ENCODE measurements at places on chromosomes 13 and 19.

DNA sequence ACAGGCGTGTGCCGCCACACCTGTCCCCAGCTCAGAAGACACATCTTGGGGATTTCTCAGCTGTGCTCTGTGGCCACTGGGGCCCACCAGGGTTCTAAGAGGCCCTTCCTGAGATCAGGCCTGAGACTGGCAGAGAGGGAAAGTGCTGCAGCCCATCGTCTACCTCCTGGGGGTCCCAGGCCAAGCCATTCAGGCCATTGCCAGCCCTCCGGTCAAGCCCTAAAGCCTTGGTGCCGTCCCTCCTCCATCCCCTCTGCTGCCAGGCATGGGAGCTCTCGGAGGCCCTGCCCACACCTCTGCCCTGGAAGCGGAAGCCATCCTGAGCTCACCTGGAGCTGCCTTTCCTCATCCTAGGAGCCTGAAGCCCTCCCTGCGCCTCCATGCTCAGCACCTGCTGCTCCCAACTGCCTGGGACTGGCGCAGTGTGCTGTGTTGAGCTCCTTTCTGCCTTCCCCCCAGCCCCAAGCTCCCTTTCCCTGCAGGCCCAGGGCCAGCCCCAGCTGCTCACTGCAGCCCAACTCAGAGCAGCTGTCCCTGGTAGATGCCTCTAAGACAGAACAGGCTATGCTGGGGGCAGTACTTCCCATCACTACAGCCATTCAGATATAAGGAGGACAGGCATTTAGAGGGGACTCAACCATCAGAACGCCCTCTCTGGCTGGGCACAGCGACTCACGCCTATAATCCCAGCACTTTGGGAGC, 2.9 kb downstream of the SLC7A9 start:
- no peak for DNase-seq

DNA sequence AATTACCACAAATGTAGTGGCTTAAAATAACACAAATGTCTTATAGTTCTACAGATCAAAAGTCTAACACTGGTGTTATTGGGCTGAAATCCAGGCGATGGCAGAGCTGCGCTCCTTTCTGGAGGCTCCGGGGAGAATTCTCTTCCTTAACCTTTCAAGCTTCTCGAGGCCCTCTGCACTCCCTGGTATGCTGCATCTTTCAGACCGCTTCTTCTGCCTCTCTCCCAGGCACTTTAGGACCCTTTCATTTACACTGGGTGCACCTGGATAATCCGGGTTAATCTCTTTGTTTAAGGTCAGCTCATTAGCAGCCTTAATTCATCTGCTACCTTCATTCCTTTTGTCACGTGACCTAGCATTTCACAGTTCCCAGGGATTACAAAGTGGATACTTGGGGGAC, 211.3 kb upstream of the RFC3 start:
- no peak for DNase-seq

- DNase-seq, result no peak
Measured at GRCh38 chr13:40161931-40162330, 504.5 kb downstream of the FOXO1 start.

GRCh38 chr19:47302249-47302648, 7.4 kb upstream of the C5AR1 start:
- DNase-seq, result no peak

- no peak for DNase-seq
Measured at GRCh38 chr19:29872224-29872731, 60.5 kb downstream of the CCNE1 start.

- no peak for DNase-seq
Measured at GRCh38 chr13:53112522-53112921, 83.9 kb downstream of the OLFM4 start.

GRCh38 chr19:18985257-18985656, 44.2 kb upstream of the HOMER3 start:
- DNase-seq, result no peak

GRCh38 chr13:75255653-75256052, 226.3 kb downstream of the TBC1D4 start:
- no peak for DNase-seq

- DNase-seq, result no peak
Measured at GRCh38 chr19:29409076-29409862, 116.5 kb upstream of the VSTM2B start.

- DNase-seq, result no peak
Measured at GRCh38 chr19:5561559-5561958, 6.2 kb downstream of the TINCR start.

DNA sequence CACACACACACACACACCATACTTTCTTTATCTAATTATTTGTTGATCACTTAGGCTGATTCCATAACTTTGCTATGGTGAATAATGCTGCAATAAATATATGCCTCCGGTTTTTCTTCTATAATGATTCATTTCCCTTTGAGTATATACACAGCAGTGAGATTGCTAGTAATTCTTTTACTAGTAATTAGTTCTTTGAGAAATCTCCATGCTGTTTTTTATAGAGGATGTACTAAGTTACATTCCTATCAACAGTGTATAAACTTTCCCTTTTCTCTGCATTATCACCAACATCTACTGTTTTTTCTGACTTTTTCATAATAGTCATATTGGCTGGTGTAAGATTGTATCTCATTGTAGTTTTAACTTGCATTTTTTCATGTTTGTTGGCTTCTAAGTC, 1405.1 kb downstream of the PCDH9 start:
- no peak for DNase-seq

DNA sequence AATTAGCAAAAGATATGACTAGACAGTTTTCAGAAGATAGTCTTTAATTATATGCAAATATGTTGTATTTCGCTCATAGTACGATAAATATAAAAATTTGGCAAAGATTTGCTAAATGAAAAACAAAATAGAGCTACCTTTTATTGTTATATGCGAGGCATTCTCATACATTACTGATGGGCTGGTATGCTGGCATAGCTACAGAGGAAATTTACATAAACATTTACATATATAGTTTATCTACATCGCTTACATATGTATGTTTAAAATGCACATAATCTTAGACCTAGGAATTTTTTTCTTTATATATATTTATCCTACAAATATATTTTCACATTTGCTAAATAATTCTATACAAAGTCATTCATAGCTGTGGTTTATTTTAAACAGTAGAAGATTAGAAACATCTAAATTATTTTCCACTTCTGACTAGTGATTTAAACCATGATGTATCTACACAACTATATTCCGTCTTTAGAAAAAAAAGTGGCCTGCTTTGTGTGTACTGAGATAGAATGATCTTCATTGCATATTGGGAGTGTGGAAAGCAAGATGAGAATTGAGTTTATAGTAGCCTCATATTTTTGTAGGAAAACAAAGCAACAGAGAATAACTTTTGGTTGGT, 1345.0 kb upstream of the SLC10A2 start:
- DNase-seq, result no peak

DNA sequence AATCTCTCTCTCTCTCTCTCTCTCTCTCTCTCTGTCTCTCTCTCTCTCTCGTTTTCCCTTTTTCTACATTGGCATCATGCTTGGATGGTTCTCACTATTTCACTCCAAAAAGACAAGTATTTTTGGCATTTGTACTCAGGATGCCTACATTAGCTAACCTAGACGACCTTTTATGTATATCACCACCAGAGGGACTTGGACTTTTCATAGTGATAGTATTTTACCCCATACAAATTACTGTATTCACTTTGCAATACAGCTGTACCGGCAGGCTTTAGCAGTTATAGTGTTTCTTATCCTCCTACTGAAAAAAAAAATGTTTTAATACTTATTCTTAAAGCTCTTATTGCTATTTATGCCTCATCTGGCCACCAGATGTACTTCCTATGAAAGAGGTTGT, 687.2 kb upstream of the KLHL1 start:
- no peak for DNase-seq

DNA sequence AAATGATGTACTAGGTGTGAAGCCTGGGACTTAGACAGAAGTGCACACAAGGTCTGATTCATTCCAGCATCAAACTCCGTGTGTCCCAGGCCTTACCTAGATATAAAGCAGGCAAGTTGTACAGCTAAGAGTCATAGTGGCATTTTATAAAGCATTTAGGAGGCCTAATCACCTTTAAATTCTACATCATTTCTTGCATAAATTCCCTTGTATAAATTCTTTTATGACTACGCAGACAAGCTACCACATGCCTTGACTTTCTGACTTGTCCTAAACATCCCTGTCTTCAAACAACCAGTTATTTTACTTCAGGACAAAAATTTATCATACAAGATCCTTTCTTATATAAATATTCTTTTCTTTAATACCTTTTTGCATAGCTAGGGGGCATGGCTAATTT, 22.5 kb downstream of the TMEM255B start:
- DNase-seq, result no peak

- DNase-seq, result no peak
Measured at GRCh38 chr19:50500753-50501151, 10.2 kb downstream of the JOSD2 start.

- no peak for DNase-seq
Measured at GRCh38 chr19:44883922-44884321, 7.1 kb upstream of the TOMM40 start.

Measured in thoracic aorta (tissue), 2 donors.